ENCODE measurements at places on chromosomes 4 and X.

GRCh38 chr4:84167564-84167963 is 331.5 kb downstream of the NKX6-1 start:
- no peak for DNase-seq

GRCh38 chr4:52946855-52947254 is 84.7 kb downstream of the RASL11B start:
- no peak for DNase-seq

DNA sequence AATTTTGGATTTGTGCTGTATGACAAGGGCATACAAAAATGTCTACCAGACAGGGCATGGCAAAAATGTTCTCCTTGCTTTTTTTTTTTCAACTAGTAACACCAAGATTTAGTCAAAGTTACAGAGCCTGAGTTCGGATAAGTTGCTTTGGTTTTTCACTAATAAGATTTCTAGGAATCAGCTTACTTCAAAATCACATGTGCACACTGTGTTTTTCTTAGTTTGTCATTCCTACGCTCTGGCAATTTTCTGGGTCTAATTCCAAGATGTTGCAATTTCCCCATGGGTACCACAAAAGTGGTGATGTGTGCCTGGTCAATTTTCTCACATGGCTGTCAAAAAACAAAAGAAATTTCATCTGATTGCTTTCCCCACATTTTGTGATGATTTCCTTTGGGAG is 6.3 kb downstream of the C1QTNF7 start:
- DNase-seq, result no peak

GRCh38 chrX:6708676-6709380 is 173.9 kb upstream of the VCX3A start:
- no peak for DNase-seq

Measured in activated naive CD4-positive, alpha-beta T cell treated with anti-CD3 and anti-CD28 coated beads for 36 hours (primary cell).